Prostate gland (tissue), 2 donors: ENCODE measurements at places on chromosomes 5 and 9.

GRCh38 chr5:151427258-151427657 is 20.1 kb upstream of the SLC36A1 start:
- no peak for DNase-seq

- DNase-seq, result no peak
These were observed 155.3 kb downstream of the MACROH2A1 start for GRCh38 chr5:135243556-135244285.

GRCh38 chr9:34139477-34140146 is 13.1 kb upstream of the DCAF12 start:
- DNase-seq, result no peak

DNA sequence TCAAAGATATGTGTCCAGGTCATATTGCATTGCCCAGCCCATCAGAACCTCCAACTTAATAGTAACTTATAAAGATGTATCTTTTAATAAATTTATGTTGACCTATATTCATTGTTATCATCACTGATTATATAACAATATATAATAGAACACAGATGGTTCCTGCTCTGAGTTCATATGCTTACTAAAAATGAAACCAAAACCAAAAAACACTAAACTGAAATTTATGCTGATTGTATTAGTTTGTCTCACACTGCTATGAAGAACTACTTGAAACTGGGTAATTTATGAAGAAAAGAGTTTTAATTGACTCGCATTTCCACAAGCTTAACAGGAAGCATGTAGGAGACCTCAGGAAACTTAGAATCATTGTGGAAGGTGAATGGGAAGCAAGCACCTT is 462.5 kb upstream of the TYRP1 start:
- no peak for DNase-seq

- no peak for DNase-seq
These were observed 14.9 kb downstream of the MYO10 start for GRCh38 chr5:16921211-16921610.

GRCh38 chr5:112691758-112692157 is 45.9 kb upstream of the APC start:
- DNase-seq, result no peak

- no peak for DNase-seq
These were observed 1041.8 kb upstream of the ARRDC3 start for GRCh38 chr5:92424785-92425426.

DNA sequence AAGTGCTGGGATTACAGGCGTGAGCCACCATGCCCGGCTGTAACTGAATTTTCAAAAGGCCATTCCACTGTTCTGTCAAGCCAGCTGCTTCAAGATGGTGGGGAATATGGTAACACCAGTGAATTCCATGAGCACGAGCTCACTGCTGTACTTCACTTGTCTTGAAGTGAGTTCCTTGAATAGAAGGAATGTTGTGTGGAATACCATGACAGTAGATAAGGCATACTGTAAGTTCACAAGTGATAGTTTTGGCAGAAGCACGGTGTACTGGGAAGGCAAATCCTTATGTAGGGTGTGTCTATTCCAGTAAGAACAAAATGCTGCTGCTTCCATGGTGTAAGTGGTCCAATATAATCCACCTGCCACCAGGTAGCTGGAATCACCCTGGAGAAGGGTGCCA is 6.6 kb upstream of the PRXL2C start:
- DNase-seq, result no peak

GRCh38 chr5:51380603-51381207 is 2.5 kb upstream of the ISL1 start:
- DNase-seq, result no peak

DNA sequence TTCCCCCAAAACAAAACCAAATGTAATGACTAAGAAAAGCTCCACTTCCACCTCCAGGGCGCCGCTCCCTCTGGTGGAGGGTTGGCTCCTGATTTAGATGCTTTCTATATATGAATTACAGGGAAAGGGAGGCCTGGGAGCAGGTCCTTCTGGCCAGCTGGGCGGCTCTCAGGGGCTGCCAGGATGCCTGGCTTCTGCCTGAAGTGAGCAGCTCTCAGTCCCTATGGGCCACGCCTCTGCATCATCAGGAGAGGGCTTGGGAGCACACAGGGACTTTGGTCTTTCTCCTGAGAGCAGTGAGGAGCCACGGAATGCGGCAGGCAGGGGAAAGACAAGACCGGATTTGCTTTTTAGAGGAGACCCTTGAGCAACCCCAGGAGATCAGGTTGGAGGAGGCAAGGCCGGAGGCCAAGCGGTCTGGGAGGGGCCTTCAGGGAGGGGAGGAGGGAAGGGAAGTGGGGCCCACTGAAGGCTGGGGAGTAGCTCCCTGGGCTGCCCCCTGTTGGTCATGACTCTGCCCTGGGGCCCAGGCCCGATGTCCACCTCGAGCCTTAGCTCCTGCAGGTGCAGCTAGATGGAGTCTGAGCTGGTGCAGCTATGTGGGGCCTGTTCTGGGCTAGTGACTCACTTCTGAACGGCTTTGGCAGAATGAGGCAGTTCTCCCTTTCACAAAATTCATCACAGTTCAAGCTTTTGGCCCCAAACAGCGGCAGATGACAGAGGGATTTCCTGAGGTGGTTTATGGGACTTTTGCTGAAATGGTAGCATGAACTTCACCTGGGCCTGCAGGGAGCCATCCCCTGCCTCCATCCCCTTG is 11.3 kb upstream of the GRHPR start:
- DNase-seq, result no peak

GRCh38 chr5:78103232-78103918 is 191.1 kb downstream of the AP3B1 start:
- DNase-seq, result no peak

DNA sequence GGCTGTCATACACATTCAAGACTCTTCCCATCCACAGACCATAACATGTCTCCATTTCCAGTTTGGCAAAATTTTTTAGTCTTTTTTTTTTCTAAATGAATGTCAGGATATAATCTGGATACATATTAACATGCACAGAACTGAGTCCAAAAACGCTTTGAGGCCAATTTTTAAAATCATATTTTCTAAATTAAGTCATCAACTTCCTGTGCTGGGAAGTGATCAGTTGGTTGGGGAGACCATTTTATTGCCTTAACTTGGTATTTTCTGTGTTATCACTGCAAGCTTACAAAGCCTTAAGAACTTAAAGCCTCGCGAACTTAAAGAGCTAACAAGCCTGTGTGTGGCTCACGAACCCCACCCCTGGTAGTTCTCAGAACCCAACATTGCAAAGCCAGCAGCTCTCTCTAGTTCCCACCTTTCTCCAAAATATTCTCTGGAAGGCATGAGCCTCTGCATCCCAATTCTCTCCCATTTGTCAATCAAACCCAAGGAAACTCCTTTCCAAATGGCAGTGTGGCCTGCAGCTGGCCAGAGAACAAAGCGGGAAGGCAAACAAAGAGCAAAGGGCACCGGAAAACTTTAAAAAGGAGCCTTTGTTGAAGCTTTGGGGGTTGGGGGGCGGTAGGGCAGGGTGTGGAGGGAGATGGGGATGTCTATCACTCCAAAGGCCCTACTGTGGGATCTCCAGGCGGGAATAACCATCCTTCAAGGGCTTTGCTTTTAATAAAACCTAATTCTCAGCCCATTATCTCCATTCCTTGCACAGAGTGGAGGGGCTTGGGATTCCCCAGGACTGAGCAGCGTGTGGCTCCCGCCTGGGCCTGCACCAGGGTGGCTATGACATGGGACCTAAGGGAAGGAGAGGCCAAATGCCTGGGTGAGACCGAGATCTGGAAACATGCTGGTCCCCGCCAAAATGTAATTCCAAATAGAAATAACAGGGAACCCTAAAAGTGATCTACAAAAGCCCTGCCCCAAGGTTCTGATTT is 65.0 kb downstream of the ROR2 start:
- no peak for DNase-seq

GRCh38 chr5:163489055-163489744 is 16.2 kb upstream of the MAT2B start:
- DNase-seq, result no peak

DNA sequence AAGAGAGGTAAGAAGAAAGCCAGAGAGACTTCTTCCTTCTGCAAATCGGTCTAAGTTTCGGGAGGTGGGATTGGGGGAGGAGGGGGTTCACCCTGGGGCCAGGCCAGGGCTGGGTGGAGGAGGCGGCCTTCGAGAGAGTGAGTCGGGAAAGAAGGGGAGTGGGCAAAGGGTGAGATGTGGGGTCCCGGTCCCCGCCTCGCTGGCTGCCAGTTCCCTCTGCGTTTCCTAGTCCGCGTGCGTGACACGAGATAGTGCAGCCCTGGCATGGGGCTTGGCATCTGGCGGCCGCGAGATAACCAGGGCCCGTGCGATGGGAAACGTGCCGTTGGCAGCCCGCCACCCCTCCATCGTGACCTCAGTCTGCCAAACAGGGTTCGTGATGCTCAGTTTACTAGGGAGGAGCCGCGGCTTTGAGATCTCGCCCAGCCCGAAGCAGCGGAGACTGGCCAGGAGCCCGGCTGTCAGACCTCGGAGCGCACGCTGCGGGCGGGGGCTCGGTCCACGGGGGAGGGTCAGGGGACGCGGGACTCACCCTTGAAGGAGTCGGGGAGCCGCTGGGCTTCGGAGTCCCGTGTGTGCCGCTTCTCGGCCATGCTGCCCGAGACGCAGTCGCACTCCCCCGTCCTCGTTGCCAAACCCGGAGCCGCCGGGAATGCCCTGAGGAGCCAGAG is at the start of gene STOM:
Gene STOM (minus strand): TSS at position 656 of the 671 bp plus-strand sequence. CDS start 63 bp downstream, at position 593.
- peak; percentile 69 for DNase-seq

DNA sequence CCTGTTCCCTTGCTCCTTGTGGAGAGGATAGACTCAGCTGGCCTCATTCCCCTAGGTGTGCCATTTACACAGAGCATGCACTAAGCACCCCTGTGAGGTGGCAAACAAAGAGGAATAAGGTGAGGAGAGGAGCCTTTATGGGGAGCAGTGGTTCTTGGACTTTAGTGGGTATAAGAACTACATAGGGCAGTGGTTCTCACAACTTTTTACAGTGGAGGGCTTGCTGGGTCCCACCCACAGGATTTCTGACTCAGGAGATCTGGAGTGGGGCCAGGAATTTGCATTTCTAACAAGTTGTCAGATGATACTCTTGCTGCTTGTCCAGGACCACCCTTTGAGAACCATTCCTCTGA is 42.0 kb downstream of the CSF1R start:
- DNase-seq, result no peak

DNA sequence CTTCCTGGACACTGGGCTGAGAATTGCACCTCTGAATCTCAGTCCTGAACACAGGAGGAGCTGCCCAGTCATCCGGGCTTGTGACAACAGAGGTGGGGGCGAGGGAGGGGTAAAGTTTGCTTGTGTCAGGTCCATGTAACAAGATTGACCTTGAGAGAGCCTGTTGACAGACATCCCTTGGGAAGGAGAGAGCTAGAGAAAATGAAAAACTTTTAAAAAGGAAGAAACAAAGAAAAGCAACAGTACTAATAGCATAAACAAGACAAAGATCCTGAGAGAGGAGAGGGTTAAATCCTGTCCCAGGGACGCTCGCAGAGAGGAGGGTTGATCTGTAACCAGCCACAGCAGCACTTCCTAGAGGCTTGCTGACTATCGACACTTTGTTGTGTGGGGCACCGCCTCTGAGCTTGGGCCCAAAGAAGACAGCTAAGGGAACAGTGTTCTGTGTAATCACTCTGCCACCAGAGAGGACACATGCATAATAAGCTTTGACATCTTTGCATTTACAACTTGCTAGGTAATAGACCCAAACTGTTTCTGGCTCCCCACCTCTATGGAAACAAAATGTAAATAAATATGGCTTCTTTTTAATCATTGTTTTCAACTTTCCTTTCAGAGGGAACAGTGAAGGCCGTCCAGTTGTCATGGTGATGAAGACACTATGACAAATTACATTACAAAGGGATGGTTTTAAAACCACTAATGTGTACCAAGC is 363.7 kb downstream of the CSNK1G3 start:
- no peak for DNase-seq

DNA sequence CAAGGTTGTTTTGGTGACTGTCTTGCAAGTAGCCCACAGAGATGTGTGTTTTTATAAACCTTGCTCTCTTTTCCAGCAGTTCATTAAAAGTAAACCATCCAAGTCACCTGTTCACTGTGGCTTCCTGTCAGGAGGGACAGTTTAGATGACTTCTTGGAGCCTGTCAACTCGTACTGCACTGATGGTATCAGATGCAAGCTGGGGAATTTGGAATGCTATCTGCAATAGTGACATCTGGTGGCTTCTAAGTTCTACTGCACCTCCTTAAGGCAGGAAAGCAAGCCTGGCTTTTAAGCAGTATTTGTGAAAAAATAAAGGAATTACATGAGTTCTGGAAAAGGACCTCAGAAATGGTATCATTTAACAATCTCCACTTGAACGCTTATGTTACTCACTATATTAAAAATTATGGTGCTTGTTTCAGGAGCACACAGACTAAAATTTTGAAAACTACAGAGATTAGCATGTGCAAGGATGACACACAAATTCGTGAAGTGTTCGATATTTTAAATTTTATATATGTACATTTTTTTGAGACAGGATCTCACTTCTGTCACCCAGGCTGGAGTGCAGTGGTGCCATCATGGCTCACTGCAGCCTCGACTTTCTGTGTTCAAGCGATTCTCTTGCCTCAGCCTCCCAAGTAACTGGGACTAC is 164.0 kb downstream of the TTC39B start:
- no peak for DNase-seq

GRCh38 chr5:16693879-16694278 is 77.1 kb upstream of the RETREG1 start:
- DNase-seq, result no peak

- DNase-seq, result no peak
These were observed 63.3 kb upstream of the GRAMD2B start for GRCh38 chr5:126359884-126360283.

- no peak for DNase-seq
These were observed 27.0 kb downstream of the GRIN3A start for GRCh38 chr9:101711330-101711941.
